ENCODE measurements at places on chromosomes 12 and 14. TPM values are rescaled to one million over a fixed set of nuclear protein-coding genes. Genes with fewer than 3 reads are reported as not detected.

GRCh38 chr12:64390275-64390851, at the start of gene C12orf56:
Gene C12orf56, minus strand, starts transcription at chr12:64390758. Its CDS starts 193 bp downstream, at chr12:64390565.
- DNase-seq = no peak

RPL10L gene
- not detected for polyA plus RNA-seq

DNA sequence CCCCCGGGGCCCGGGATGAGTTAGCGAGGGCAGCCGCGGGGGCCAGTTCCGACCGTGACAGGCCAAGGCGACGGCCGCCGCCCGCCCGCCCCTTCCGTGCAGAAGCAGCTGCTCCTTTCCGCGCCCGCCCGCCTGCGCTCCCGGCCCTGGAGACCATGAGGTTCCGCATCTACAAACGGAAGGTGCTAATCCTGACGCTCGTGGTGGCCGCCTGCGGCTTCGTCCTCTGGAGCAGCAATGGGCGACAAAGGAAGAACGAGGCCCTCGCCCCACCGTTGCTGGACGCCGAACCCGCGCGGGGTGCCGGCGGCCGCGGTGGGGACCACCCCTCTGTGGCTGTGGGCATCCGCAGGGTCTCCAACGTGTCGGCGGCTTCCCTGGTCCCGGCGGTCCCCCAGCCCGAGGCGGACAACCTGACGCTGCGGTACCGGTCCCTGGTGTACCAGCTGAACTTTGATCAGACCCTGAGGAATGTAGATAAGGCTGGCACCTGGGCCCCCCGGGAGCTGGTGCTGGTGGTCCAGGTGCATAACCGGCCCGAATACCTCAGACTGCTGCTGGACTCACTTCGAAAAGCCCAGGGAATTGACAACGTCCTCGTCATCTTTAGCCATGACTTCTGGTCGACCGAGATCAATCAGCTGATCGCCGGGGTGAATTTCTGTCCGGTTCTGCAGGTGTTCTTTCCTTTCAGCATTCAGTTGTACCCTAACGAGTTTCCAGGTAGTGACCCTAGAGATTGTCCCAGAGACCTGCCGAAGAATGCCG, 699 bp downstream of the MGAT2 start:
- peak; percentile 75 for DNase-seq

ACVR1B gene
- 1.8 TPM for polyA plus RNA-seq

CNTN1 gene
- polyA plus RNA-seq = not detected

Measured in CD14-positive monocyte (primary cell).